ENCODE measurements at places on chromosomes 2 and 18.

DNA sequence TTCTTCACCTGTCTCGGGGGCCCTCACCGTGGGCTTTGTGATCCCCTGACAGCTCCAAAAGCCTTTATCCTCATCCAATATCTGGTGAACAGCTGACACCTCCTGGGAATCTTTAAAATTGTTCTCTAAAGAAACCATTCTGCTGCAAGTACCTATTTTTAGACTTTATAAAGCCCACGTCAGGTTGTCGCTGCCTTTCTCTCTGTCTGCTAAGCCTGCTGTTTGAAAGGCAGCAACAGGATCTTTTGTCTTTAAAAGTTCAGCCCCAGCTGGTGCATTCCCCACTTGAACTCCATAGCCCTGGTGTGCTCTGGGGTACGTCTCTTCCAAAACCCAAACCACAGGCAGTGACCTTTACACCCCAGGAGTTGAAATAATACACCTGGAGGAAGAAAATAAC lies 145.0 kb downstream of the NEDD4L start:
- DNase-seq = no peak

DNA sequence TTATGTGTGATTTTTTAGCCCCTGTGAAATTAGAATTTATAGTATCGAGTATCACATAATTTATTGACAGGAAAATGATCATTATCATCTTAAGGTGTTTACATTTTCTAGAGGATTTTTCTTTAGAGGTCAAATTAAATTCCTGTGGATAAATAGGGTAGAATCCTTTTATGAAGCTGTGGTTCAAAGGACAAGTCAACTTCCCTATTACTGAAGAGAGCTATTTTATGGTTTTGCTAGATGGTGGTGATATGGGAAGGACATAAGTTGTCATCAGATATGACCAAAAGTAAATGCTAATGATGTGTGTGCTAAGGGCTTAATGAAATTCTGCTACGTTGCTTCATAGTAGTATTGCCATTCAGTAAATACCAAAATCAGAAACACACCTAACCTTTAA lies 80.1 kb downstream of the EML4 start:
- DNase-seq = no peak

DNA sequence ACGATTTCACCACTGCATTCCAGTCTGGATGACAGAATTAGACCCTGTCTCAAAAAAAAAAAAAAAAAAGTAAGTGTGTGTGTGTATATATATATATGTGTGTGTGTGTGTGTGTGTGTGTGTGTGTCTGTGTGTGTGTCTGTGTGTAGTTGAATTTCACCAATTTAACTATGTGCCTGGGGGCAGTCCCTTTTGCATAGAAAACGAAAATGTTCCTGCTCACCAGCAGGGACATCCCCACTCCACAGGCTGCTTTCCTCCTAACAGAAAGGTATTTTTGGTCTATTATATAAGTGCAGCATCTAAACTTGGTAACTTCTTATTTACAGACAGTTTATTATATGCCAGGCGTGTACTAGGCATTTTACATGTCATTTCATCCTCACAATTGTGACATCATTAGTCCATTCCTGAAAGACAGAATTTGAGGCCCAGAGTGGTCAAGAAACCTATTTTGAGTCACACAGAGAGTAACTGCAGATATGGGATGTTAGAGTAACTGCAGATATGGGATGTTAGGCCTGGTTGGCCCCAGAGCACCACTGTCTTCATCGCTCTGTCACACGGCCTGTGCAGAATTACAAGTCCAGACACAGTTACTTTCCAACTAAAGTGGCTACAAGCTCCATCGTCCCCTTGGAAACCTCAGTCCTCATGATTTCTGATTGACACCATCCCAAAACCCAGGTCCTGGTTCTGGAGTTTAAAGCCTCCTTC lies 9.3 kb upstream of the TTL start:
- DNase-seq = no peak

GRCh38 chr18:48137374-48138081 lies 207.1 kb upstream of the SMAD2 start:
- DNase-seq = no peak

DNA sequence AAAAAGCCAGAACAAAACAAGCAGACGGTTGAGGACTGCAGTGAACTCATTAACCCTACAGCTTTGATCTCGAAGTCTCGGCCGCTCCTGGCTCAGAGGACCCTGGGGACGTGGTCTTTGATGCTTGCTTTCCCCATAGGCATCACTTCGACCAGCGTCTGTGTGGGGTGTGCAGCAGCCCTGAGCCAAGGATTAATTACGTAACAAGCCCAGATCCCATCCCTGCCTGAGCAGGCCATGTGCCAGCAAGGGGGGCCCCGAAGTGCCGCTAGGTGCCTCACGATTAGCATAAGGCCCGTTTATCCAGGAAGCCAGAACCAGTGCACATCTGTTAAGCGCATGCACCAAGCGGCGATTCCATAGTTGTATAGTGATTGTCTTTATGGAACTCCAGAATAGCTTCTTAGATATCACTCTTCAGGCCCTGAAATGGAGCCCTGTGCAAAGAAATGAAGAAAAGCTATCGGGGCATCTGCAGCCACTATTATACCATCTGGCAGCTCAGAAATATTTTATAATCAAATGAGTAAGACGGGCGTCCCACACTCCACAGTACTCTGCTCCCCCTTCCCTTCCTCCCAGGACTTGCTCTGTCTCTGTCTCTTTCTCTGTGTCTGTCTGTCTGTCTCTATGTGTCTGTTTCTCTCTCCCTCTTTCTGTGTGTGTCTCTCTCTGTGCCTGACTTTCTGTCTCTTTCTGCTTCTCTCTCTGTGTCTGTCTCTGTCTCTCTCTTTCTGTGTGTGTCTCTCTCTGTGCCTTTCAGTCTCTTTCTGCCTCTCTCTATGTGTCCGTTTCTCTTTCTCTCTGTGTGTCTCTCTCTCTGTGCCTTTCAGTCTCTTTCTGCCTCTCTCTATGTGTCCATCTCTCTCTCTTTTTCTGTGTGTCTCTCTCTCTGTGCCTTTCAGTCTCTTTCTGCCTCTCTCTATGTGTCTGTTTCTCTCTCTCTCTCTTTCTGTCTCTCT lies 41.7 kb downstream of the HPCAL1 start:
- no peak for DNase-seq

DNA sequence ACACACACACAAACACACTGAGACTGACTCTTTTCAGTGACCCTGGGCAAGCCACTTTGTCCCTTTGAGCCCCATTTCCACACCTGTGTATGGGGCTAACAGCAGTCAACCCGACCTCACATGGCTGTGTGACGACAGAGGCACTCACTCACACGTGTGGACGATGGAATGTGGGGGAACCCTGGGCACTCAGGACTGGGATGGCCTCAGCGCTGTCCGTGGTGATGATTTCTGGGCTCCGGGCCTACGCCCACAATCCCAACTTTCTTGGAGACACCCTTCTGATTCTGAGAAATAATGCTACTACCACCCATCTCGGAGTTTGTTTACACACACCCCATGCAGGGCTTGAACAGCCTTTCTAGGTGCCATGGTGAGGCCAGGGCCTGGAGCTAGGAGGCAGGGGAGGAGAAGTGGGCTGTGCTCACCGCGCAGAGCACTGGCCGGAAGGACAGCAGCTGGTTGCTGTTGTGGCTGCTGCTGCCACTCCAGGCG lies 1.5 kb downstream of the CRYBA2 start:
- DNase-seq = no peak

GRCh38 chr2:197071790-197072436 lies 145.4 kb upstream of the PGAP1 start:
- DNase-seq = no peak

DNA sequence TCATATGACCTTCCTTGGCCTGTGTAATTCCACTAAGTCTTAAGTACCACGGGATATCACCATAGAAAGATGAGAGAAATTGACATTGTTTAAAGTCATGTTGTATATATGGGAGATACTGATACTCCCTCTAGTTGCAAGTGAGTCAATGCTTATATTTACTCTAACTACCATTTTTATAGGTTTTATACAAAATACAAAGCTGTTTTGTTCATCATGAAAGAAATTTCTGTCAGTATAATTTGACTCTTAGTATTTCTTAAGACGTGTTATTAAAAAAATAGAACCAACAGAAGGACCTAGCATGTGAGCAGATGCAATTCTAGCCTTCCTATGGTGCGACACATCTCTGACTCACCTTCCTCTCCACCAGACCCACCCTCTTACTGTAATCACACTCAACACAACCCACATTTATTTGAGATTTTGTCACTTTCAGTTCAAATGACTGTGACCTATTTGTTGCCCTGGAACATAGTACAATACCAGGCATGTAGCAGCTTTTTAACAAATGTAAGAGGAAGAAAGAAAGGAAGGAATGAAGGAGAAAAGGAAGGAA lies 453.1 kb downstream of the CMPK2 start:
- DNase-seq = no peak

GRCh38 chr18:12946549-12947284 lies 1.1 kb upstream of the SEH1L start:
- no peak for DNase-seq

DNA sequence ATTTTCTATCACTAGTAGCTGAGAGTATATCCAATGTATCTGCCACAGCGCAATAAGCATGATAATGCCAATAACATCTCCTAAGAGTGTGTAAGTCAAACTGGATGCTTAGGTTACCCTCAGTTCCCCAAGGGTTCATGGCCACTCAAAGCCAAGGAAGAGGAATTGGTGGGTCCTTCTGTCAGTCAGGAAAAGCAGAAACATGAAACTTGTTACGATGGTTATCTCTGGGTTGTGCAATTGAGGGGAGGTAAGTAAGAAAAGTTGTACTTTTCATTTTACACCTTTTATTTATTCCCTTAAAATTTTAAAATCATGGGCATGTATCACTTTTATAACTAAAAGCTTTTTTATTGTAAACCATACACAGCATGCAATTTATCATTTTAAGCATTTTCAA lies 10.1 kb upstream of the GAD1 start:
- no peak for DNase-seq

DNA sequence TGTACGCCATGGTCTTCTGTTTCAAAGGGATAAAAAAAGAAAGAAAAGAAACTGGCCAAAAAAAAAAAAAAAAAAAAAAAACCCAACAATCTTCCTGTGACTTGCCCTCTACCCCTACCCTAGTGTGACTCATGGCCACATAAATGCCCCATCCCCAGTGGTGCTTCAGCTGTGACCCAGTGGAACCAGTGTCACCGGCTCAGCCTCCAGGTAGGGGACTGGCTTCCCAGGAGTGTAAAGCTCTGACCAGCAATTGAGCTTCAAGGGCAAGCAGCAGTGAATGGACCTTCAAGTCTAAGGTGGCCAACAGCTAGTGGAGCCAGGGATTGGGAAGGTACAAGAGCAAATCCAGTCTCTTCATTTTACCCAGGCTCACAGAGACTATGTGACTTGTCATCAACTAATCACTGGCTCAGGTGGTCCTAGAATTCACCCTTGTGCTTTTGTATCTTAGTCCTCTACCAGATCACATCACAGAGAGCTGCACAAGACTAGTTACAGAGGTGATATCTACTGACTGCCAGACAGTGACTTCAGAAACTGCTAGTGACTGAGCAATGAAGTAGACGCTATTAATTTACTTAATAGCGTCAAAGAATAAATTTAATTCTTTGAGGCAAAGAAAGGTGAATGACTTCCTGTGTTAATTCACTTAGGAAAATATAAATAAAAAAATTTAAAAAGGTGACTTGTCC lies 1.3 kb upstream of the TGFBRAP1 start:
- no peak for DNase-seq

DNA sequence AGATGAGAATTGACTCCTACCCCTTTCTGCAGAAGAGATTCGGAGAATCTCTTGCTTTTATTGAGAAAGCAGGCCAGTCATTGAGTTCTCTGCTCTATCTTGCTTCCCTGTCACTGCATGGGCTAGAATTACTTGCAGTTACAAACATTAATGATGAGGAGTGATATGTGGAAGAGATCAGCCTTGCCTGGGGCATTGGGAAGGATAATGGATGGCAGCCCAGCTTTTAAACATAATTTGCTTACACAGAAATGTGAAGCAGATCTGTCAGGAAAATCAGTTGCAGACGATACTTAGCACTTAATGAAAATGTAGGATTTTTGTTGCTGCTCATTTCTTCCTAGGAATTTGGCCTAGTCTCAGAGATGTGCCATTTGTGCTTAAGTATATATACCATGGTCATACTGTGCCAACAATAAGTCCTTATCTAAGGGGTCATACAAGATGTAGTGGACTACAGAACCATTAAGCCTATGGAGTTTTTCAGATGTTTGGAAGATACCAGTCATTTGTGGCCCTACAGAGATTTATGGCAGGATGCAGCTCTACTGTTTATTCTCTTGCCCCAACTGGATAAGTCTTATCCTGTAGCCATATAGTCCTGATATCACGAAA lies 92.7 kb downstream of the XRCC5 start:
- no peak for DNase-seq

GRCh38 chr18:33803636-33804035 lies 225.6 kb downstream of the ASXL3 start:
- DNase-seq = no peak

- no peak for DNase-seq
Observed at GRCh38 chr2:71422786-71423185, 30.6 kb upstream of the DYSF start.

DNA sequence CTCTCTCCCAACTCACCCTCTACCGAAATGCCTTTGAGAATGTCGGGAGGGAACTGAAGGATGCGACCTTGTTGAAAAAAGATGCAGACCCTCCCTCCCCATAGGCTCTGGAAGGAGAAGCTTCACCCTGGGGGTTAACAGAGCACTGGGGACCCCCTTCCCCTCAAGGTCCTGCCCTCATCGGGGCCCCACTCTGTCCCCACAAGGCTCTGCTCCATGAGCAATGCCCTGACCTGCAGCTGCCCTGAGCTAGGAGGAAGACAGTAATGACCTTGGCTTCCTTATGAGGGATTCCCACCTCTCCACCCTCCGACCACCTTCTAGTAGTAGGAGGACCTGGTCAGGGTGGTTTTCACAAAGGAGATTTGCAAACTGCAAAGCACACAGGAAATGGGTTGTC lies 44.4 kb upstream of the HPCAL1 start:
- DNase-seq = no peak

DNA sequence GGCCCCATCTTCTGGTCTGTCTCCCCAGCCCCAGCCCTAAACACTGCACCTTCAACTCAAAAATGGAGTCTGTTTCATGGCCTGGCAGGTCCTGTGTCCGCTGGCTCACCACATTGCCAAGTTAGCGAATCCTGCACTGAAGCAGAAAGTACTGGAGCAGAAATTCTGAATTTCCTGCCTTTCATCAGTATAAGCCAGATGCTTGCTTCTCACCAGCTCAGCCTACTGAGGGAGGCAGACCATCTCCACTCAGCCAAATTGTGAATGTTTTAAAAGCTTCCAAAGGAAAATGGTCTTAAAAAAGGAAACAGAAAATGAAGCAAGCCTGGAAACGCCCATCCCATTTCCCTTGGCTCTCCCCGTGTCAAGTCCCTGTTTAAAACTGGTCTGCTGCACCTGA lies 157.8 kb downstream of the C1D start:
- no peak for DNase-seq

- DNase-seq = no peak
Observed at GRCh38 chr2:202122163-202122540, 49.1 kb downstream of the KIAA2012 start.

- peak; percentile 30 for DNase-seq
Observed at GRCh38 chr2:48313036-48313877, 216.7 kb upstream of the STON1 start.

DNA sequence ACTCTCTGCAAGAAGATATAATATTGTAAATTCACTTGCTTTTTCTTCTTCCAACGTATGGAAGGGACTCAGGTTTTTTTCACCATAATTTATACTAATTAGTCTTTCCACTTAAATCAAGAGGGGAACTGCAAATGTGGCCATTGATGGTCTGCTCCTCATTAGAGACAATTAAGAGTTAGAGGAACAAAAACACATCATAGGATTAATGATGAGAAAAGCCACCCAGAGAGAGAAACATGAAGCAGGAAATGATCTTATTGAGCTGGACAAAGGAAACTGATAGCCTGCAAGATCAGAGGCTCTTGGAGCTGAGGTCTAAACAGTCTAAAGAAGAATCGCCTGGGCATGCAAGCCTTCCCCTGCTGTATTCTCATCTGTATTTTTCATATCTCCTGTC lies 151.2 kb upstream of the NRP2 start:
- DNase-seq = no peak

Data from CD4-positive, alpha-beta T cell treated with Interleukin-10 for 1 hour (primary cell).